CD4-positive, CD25-positive, alpha-beta regulatory T cell (primary cell): ENCODE measurements at places on chromosomes 1 and 21. TPM values are rescaled to one million over a fixed set of nuclear protein-coding genes. Genes with fewer than 3 reads are reported as not detected.
A peak's percentile ranks its signal among the peaks of the same experiment; 100 is the strongest.

DNA sequence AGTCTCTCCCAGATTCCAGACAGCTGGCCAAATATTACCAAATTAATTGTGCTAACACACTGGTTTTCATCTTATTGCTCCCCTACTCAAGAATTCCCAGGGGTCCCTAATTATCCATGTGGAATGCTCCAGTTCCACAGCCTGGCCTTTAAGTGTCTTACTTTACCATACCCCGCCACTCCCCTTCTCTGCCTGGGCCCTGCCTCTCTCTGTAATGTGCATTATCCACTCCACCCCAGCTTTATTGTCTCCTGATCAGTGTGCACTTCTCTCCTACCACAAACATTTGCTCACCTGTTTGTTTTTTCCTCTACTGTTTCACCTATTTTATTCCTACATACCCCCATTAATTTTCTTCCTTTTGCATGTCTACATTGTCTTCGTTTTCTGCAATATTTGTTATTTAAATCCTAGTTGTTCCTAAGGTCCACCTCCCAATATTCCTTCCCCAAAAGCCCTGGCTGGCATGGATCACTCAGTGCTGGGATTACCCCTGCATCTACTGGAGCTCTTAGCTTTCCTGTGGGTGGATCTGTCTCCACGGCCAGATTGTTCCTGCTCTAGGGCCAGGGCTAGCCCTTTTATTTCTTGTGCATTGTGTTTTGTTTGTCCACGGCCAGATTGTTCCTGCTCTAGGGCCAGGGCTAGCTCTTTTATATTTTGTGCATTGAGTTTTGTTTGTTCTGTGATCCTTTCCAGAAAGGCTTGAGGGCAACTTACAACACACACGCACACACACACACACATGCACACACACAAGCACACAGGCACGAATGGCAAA is 33.4 kb upstream of the ATP1B1 start:
- no peak overlapping the region for H3K27ac ChIP-seq
- DNase-seq = no peak

Gene TPR
- 208 TPM for total RNA-seq

GRCh38 chr1:218297867-218298266 is 12.8 kb downstream of the RRP15 start:
- peaks cover 9% of the 10 kb centered on the region for H3K36me3 ChIP-seq
- peaks cover 4% of the 10 kb centered on the region for H3K4me1 ChIP-seq
- H3K4me3 ChIP-seq = no peak overlapping the region
- no peak overlapping the region for H3K27ac ChIP-seq

Gene CDK18
- total RNA-seq = 0.49 TPM

GRCh38 chr1:87647430-87648177 is 318.9 kb downstream of the LMO4 start:
- DNase-seq = no peak
- no peaks in the 10 kb centered on the region for H3K27me3 ChIP-seq
- no peak overlapping the region for H3K4me3 ChIP-seq
- H3K27ac ChIP-seq = no peak overlapping the region
- H3K4me1 ChIP-seq = no peaks in the 10 kb centered on the region

- no peak overlapping the region for H3K27ac ChIP-seq
- H3K27me3 ChIP-seq = peaks cover 9% of the 10 kb centered on the region
- H3K4me3 ChIP-seq = no peak overlapping the region
- DNase-seq = no peak
- H3K4me1 ChIP-seq = peaks cover 21% of the 10 kb centered on the region
Observed at GRCh38 chr1:231036416-231036815, 3.6 kb downstream of the FAM89A start.

GRCh38 chr1:157181790-157182189 is 43.6 kb upstream of the ETV3 start:
- H3K4me1 ChIP-seq = no peaks in the 10 kb centered on the region
- H3K36me3 ChIP-seq = no peaks in the 10 kb centered on the region
- DNase-seq = no peak
- H3K4me3 ChIP-seq = no peak overlapping the region

Gene LCE2A
- total RNA-seq = not detected

- no peaks in the 10 kb centered on the region for H3K36me3 ChIP-seq
- peak overlapping the region; percentile 91 for H3K4me3 ChIP-seq
- peaks cover 33% of the 10 kb centered on the region for H3K4me1 ChIP-seq
- H3K27me3 ChIP-seq = peaks cover 6% of the 10 kb centered on the region
- DNase-seq = peak; percentile 64
Observed at GRCh38 chr1:50976890-50977574, 7.0 kb downstream of the CDKN2C start.

DNA sequence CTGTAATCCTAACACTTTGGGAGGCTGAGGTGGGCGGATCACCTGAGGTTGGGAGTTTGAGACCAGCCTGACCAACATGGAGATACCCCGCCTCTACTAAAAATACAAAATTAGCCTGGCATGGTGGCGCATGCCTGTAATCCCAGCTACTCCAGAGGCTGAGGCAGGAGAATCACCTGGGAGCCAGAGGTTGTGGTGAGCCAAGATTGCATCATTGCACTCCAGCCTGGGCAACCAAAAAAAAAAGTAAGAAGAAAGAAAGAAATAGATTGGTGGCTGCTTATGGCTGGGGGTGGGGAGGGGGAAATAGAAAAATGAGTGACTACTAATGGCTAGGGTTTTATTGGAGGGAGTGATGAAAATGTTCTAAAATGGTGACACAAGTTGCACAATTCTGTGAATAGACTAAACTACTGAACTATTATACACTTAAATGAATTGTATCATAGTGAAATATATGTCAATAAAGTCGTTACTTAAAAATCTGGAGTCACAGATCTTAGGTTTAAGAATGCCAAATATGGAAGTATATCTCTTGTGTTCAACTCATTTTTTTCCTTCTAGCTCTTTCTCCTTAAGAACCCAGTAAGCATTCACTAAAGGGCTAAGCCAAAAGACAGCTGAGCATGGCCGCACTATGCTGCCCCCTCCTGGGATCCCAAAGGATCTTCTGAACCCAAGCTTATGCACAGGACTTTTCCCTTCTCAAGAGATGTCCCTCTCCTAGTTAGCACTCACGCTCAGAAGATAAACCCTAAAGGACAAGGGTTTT is 3.2 kb upstream of the NPL start:
- no peak overlapping the region for H3K27ac ChIP-seq
- no peak overlapping the region for H3K4me3 ChIP-seq
- H3K36me3 ChIP-seq = no peaks in the 10 kb centered on the region
- peaks cover 17% of the 10 kb centered on the region for H3K4me1 ChIP-seq
- no peak for DNase-seq

GRCh38 chr1:214520544-214521165 is 30.7 kb downstream of the PTPN14 start:
- H3K36me3 ChIP-seq = no peaks in the 10 kb centered on the region
- H3K27ac ChIP-seq = no peak overlapping the region
- no peaks in the 10 kb centered on the region for H3K4me1 ChIP-seq

GRCh38 chr1:154755858-154756730 is 114.0 kb downstream of the KCNN3 start:
- H3K27me3 ChIP-seq = no peaks in the 10 kb centered on the region
- H3K36me3 ChIP-seq = no peaks in the 10 kb centered on the region
- H3K4me1 ChIP-seq = peaks cover 19% of the 10 kb centered on the region
- no peak overlapping the region for H3K27ac ChIP-seq
- no peak for DNase-seq
- H3K4me3 ChIP-seq = no peak overlapping the region
